ENCODE measurements at places on chromosomes 1 and 21.

DNA sequence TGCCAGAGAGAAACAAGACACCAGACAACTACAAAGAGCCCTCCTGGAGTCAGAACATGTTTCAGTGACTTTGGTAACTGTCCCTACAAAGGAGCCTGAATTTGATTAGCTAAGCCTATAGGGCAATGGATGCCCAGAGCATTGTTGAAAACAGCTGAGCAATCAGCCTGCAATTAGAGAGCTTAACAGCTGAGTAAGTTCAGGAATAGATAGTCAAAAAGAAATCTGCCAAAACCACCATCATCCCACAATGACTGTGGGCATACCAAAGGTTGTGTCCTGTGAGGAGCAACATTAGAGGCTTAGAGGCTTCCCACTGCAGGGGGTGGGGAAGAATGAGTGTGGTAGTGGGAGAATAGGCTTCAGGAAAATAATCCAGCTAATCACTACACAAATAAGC is 32.1 kb downstream of the SH3BP5L start:
- no peak for DNase-seq

GRCh38 chr21:46650476-46651098 is 15.1 kb downstream of the PRMT2 start:
- no peak for DNase-seq

- no peak for DNase-seq
These were observed 114.1 kb downstream of the SIM2 start for GRCh38 chr21:36813052-36813451.

- DNase-seq: no peak
These were observed 505.8 kb downstream of the PLPP3 start for GRCh38 chr1:56073614-56074006.

DNA sequence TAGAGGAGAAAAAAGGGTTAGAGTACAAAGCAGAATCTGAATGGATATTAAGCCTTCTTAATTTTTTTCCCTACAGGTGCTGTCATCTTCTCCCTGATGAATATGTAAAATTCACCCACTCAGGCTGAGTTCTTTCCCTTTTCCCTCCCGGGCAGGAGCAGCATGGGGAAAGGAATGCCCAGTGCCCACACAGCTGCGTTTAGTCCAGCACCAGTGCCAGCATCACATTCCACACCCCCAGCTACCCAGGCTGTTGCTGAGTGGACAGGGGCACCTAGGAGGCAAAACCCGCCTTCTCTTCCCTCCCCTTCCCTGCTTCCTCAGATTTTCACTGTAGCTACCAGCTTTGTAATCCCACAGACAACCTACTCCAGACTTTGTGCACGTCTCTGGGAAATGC is 3.4 kb upstream of the CADM3 start:
- no peak for DNase-seq

DNA sequence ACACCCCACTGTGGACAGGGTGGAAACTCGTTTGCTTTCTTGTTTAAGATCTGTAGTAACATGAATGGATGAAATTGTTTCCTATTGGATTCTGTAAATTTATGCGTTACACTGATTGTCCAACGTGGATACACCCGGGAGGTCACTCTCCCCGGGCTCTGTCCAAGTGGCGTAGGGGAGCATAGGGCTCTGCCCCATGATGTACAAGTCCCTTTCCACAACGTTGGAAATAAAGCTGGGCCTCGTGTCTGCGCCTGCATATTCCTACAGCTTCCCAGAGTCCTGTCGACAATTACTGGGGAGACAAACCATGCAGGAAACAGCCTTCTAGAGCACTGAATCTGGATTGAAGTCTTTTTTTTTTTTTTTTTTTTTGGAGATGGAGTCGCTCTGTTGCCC is 1.4 kb downstream of the RCC1 start:
- no peak for DNase-seq

All from activated CD4-positive, alpha-beta T cell treated with anti-CD3 and anti-CD28 coated beads for 1 hour (primary cell).